ENCODE measurements at places on chromosomes 1 and 21.

DNA sequence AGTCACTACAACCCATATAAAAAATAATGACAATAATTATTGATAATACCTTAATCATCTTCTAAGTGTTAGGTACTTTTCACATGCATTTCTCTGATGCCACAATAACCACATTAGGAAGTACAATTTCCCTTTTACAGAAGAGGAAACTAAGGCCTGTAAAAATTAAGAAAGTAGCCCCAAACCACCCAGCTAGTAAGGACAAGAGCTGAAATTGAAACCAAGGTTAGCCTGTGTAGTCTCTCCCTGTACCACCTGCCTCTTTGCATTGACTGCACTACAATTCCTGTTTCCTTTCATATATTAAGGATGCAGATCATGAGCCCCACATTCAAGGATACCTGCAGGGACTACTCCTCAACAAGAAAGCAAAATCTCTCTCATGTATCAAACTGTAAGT lies 288.8 kb downstream of the GPATCH2 start:
- no peaks in the 10 kb centered on the region for H3K27me3 ChIP-seq
- H3K36me3 ChIP-seq = no peaks in the 10 kb centered on the region
- H3K4me3 ChIP-seq = no peak overlapping the region
- no peak for DNase-seq

GRCh38 chr1:86976664-86977063 lies 62.2 kb downstream of the HS2ST1 start:
- H3K36me3 ChIP-seq = no peaks in the 10 kb centered on the region
- H3K27me3 ChIP-seq = no peaks in the 10 kb centered on the region
- H3K4me3 ChIP-seq = no peak overlapping the region

DNA sequence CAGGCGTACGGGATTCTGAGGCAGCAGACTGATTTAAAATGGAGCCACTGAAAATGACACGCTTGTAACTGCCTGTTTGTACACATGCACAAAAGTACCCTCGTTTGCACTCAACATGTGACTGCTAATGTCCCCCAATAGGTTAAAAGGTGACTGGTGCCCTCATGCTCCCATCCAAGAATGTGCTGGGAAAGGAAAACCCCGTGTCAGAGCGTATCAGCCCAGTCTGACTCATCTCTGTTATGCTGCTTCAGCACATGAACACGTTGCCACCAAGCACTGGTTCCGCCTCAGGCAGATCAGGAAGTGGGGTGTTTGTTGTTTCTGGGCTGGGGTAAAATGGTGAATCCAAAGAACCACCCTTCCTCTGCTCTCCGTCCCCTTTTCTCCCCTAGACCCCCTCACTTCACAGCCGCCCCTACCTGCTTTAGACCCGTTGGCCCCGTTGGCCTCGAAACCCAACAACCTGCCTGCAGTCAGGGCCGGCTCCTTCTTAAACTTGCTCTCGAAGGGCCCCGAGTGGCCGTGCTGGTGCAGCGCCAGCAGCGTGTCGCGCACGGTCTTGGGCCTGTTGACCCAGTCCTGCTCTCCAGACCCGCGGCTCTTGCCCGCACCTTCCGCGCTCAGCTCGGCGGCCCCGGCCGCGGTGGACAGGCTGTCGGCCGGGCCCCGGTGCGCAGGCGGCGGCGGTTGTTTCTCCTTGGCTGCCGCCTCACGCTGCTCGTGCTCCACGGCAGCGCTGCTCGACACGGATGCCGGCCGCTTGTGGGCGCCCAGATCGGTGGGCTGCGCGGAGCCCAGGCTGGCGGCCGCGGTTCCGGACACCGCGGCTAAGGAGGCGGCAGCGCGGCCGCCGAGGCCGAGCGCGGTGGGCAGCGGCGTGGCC lies 1.7 kb downstream of the IRF2BP2 start:
- DNase-seq = peak; percentile 67
- peaks cover 8% of the 10 kb centered on the region for H3K36me3 ChIP-seq
- H3K27ac ChIP-seq = peak overlapping the region; percentile 96
- no peaks in the 10 kb centered on the region for H3K27me3 ChIP-seq
- H3K4me3 ChIP-seq = peak overlapping the region; percentile 93

DNA sequence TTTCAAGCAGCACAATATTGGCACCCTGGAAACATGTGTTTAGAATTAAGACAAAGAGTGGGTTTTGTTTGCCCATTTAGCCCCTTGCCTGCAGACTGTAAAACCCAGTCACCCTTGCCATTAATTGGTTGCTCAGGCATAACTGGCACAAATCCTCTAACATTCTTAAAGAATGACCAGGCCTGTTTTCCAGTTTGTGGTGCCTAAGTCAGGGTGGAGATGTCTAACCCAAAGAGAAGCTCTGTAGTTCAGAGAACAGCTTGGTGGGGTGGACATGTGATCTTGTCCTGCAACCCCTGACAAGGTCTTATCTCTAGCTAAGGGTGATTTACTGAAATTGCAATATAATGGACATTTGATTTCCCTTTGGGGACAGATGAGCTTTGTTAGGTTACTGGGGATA lies 8.8 kb upstream of the ANGPTL7 start:
- peaks cover 7% of the 10 kb centered on the region for H3K36me3 ChIP-seq
- DNase-seq = no peak
- no peak overlapping the region for H3K4me3 ChIP-seq
- H3K27ac ChIP-seq = no peak overlapping the region

DNA sequence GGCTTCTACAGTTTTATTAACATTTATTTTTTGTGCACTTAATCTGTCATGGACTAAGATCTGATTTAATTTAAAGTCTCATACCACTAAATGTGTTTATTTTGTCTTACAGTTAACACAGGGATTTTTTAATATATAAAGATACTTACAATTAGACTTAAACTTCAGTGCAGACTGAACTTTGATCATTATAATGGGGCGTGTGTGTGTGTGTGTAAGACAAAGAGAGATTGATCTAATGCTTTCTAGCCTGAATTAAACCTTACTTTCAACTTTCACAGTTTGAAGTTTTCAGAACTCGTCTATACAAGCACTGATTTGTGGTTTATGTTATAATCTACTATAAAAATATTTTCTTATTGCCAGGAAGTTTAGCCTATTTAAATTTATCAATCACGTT lies 150.8 kb downstream of the COP1 start:
- peaks cover 2% of the 10 kb centered on the region for H3K4me1 ChIP-seq
- H3K27ac ChIP-seq = peak overlapping the region; percentile 56
- H3K27me3 ChIP-seq = no peaks in the 10 kb centered on the region
- H3K4me3 ChIP-seq = no peak overlapping the region
- DNase-seq = no peak

DNA sequence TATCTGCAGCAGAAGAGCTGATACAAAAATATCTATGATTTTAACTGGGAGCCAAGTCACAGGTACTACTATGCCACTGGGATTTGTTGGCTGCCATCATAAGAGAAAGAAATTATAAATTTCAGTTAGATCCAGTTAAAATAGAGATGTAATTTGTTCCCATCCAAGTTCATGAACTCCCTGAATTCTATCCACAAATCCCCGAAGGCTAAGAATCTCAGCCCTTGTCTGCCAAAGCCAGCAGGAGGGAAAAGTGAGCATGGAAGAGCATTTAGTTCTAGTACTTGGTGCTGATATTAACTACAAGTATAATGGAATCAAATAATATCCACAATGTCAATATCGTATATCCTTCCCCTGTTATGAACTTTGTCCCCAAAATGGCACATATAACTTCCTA lies 801.1 kb upstream of the CXADR start:
- no peak for DNase-seq
- H3K4me1 ChIP-seq = no peaks in the 10 kb centered on the region
- H3K36me3 ChIP-seq = no peaks in the 10 kb centered on the region
- H3K27ac ChIP-seq = no peak overlapping the region
- H3K27me3 ChIP-seq = no peaks in the 10 kb centered on the region

DNA sequence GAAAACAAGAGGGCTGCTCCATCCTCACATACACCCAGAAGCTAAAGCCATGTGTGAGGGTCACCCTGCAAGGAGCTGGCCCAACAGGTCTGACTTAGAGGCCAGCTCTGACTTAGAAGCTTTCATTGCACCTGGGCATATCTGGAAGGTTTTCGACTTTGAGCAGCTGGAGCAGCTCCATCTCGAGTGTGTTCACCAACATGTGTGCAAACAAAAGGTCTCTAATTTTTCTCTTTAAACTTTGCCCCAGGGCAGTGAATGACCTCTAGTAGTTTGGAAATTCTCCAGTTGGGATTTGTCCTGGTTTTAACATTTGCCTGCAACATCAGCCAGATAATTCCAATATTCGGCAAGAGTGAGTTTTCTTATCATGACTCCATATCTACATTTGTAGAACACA lies 108.3 kb downstream of the TNR start:
- no peak overlapping the region for H3K4me3 ChIP-seq
- no peak overlapping the region for H3K27ac ChIP-seq
- peaks cover 30% of the 10 kb centered on the region for H3K27me3 ChIP-seq

GRCh38 chr1:247322849-247323586 lies 8.6 kb downstream of the ZNF496 start:
- no peak for DNase-seq
- H3K4me1 ChIP-seq = peaks cover 6% of the 10 kb centered on the region
- H3K27me3 ChIP-seq = no peaks in the 10 kb centered on the region
- no peaks in the 10 kb centered on the region for H3K36me3 ChIP-seq
- H3K4me3 ChIP-seq = no peak overlapping the region

GRCh38 chr1:10280439-10281350 lies 70.3 kb downstream of the KIF1B start:
- H3K27ac ChIP-seq = no peak overlapping the region
- no peak overlapping the region for H3K4me3 ChIP-seq
- no peak for DNase-seq
- no peaks in the 10 kb centered on the region for H3K4me1 ChIP-seq
- H3K27me3 ChIP-seq = no peaks in the 10 kb centered on the region
- peaks cover 9% of the 10 kb centered on the region for H3K36me3 ChIP-seq

GRCh38 chr21:32089766-32090165 lies 189.1 kb downstream of the MIS18A start:
- peaks cover 24% of the 10 kb centered on the region for H3K27me3 ChIP-seq
- no peak overlapping the region for H3K4me3 ChIP-seq
- H3K27ac ChIP-seq = no peak overlapping the region
- H3K4me1 ChIP-seq = no peaks in the 10 kb centered on the region
- H3K36me3 ChIP-seq = no peaks in the 10 kb centered on the region

GRCh38 chr1:15525050-15526020 lies 1.3 kb upstream of the DNAJC16 start:
- H3K36me3 ChIP-seq = no peaks in the 10 kb centered on the region
- DNase-seq = no peak
- peak overlapping the region; percentile 98 for H3K27ac ChIP-seq
- peak overlapping the region; percentile 96 for H3K4me3 ChIP-seq
- peaks cover 48% of the 10 kb centered on the region for H3K4me1 ChIP-seq

DNA sequence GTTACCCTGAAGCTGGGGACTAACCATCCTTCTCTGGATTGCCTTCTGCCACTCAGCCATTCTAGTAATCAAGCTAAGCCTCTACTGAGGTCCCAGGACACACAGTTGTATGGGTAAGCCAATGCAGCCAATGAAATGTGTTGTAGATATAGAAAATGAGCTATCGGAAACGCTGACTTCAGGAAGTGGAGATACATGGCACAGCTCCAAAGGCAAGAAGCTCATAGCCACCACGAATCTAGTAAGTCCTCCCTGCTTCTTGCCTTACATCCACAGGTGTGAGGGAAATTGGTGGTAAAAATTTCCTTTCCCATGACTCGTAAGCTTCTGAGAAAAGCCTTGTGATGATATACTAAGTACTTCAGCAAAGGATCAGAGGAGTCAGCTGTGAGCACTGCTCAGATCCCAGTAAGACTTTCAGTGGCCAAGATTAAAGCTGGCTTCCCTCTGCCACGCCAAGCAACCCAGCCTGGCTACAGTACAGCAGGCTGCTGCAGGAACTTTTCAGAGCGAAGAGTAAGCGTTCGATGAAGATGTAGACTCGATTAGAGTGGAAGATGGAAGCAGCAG lies 117.7 kb downstream of the SIM2 start:
- no peak overlapping the region for H3K27ac ChIP-seq
- no peaks in the 10 kb centered on the region for H3K27me3 ChIP-seq
- no peak for DNase-seq
- H3K36me3 ChIP-seq = no peaks in the 10 kb centered on the region
- no peak overlapping the region for H3K4me3 ChIP-seq
- peaks cover 7% of the 10 kb centered on the region for H3K4me1 ChIP-seq

DNA sequence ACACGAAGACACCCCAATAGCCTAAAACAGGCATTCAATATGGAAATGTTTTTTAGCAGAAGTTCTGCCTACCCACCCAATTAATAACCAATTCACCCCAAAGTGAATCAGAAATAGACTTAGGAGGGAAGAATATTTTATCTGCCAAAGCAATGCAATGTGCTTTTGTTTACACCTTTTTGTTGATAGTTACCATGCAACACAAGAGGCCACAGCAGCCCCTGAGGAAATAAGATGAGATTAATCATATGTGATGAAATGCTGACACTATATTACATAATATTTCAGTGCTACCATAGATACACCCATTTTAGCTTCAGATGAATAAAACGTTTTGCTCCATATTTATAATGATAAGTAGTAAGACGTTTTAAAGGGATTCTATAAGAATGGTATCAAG lies 60.9 kb upstream of the RGS2 start:
- no peak overlapping the region for H3K27ac ChIP-seq
- H3K27me3 ChIP-seq = peaks cover 7% of the 10 kb centered on the region
- H3K4me1 ChIP-seq = no peaks in the 10 kb centered on the region
- no peak overlapping the region for H3K4me3 ChIP-seq
- DNase-seq = no peak

GRCh38 chr1:89536555-89537341 lies 12.1 kb downstream of the LRRC8B start:
- peaks cover 38% of the 10 kb centered on the region for H3K4me1 ChIP-seq
- H3K27me3 ChIP-seq = no peaks in the 10 kb centered on the region
- DNase-seq = no peak
- H3K36me3 ChIP-seq = peaks cover 4% of the 10 kb centered on the region

DNA sequence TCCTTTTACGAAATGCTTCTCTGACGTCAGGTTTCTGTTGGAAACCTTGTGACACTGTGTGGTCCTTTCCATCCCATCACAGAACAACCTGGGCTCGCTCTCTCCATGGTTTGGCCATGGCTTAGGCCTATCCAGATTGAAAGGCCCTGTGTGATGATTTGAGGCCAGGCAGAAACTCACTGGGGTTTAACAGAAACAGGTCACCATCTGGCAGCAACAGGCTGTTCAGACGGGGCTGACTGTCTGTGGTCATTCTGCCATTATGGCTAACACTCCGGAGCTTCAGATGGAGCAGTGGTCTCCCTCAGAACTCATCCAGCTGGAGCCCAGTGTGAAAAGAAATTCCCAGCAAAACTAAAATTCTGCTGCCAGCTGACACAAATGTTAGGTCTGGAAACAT lies 9.3 kb downstream of the PLEKHM2 start:
- H3K4me1 ChIP-seq = peaks cover 23% of the 10 kb centered on the region
- H3K27me3 ChIP-seq = no peaks in the 10 kb centered on the region
- no peak overlapping the region for H3K4me3 ChIP-seq
- peaks cover 2% of the 10 kb centered on the region for H3K36me3 ChIP-seq

DNA sequence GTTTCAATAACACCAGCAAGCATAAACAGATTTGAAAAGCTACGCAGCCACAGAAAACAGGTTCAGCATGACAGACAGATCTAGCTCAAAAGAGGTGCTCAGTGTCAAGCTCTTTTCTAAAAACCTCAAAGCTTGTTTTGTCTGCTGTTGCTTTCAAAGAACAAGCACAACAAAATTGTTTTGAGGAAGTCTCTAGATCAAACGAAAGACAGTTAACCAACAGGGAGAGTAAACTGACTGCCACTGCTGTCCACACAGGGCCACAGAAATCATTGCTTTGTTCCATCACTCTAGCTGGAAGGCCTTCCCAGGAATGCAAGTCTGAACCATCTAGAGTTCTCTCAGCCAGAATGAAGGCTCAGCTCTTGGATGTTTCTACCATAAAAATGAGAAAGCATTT lies 12.8 kb downstream of the APP start:
- H3K27ac ChIP-seq = peak overlapping the region; percentile 41
- DNase-seq = no peak
- no peaks in the 10 kb centered on the region for H3K36me3 ChIP-seq
- peaks cover 9% of the 10 kb centered on the region for H3K4me1 ChIP-seq
